A172 (cell line): ENCODE measurements at places on chromosomes 3 and 15.

GRCh38 chr3:7779331-7779730 lies 722.3 kb upstream of the LMCD1 start:
- no peak for DNase-seq

DNA sequence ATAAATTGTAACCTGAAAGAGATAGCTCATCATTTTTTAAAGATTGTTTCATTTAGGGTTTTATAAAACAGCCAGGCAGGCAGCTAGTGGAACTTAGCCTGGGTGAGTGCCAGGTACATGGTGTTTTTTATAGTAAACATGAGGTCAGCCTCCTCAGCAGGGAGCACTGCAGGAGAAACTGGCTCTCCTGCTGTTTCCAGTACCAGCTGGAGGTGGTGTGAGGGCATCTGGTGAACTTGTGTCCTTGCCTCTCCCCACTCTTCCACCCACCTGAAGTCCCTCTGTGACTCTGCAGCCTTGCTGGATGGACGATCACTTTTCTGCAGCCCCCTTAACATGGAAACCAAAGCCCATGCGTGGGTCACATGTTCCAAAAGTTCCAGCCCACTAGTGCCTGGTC lies 128.4 kb downstream of the FAM174B start:
- DNase-seq: peak; percentile 13

GRCh38 chr15:26365077-26365476 lies 407.8 kb downstream of the GABRB3 start:
- no peak for DNase-seq

DNA sequence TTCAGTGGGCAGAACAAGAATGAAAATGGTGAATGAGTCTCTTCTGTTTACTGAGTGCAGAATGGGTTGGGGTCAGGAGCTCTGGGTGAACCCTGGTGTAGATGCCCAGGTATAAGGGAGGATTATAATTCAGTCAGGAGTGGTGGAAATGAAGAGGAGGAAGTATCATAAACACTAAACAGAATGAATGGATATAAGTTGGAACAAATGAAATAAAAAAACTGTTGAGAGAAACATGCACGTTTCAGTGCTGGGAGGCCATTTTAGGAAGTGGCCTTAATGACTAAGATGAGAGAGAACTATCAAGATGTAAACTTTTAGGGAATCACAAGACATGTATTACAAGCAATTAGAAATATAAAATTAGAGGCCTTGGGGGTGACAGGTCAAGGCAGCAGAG lies 32.8 kb upstream of the LEKR1 start:
- DNase-seq: no peak

GRCh38 chr15:22780267-22780666 lies 6.2 kb upstream of the NIPA1 start:
- DNase-seq: peak; percentile 44

GRCh38 chr15:101276501-101277037 lies 716 bp downstream of the SELENOS start:
- DNase-seq: no peak

DNA sequence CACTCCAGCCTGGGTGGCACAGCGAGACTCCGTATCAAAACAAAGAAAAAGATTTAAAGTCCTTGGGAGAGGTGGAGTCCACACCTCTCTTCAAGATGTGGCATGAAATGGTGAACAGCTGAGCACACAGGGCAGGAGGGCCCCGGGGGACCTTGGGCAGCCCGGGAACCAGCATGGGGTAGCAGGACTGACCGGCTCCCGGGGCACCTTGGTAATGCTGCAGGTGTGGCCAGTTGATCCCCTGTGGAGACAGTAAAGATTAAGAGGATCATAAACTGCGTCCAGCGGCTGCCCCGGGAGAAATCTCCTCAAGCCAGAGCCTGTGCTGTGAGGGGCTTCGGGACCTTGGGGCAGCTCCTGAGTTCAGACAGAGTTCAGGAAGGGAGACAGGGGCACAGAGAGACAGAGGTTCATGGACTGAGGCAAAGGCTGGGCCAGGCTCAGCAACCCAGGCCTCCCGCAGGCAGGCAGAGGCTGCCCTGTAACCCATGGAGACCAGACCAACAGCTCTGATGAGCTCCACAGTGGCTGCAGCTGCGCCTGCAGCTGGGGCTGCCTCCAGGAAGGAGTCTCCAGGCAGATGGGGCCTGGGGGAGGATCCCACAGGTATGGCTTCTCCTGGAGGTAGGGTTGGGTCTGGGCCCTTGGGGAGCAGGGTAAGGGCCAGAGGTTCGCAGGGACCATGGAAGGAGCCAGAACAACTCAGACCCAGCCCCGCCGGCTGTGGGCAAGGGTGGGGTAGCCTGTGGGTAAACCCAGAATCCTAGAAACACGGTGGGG lies at the start of gene NR2E3:
Gene NR2E3, plus strand, starts transcription at position 299 of the 780 bp plus-strand sequence. Its CDS starts 190 bp downstream, at position 489.
- DNase-seq: no peak

DNA sequence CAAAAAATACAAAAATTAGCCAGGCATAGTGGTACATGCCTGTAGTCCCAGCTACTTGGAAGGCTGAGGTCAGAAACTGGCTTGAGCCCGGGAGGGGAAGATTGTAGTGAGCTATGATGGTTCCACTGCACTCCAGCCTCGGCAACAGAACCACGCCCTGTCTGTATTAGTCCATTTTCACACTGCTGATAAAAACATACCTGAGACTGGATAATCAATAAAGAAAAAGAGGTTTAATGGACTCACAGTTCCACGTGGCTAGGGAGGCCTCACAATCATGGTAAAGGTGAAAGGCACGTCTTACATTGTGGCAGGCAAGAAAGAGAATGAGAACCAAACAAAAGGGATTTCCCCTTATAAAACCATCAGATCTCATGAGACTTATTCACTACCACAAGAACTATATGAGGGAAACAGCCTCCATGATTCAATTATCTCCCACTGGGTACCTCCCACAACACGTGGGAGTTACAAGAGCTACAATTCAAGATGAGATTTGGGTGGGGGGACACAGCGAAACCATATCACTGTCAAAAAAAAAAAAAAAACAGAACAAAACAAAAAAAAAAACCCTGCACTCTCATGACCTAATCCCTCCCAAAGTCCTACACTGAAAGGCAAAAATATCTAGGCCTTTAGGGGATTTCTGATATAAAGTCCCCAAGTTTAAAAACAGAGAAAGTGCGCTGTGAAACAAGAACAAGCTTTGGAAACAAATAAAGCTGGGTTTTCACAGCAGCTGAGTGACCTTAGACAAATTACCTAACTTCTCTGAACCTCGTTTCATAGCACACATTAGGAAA lies 224.7 kb downstream of the IGSF11 start:
- DNase-seq: no peak

- DNase-seq: no peak
Measured at GRCh38 chr3:136804141-136804540, 14.8 kb upstream of the SLC35G2 start.

- no peak for DNase-seq
Measured at GRCh38 chr15:41633609-41634008, 26.6 kb upstream of the MGA start.

DNA sequence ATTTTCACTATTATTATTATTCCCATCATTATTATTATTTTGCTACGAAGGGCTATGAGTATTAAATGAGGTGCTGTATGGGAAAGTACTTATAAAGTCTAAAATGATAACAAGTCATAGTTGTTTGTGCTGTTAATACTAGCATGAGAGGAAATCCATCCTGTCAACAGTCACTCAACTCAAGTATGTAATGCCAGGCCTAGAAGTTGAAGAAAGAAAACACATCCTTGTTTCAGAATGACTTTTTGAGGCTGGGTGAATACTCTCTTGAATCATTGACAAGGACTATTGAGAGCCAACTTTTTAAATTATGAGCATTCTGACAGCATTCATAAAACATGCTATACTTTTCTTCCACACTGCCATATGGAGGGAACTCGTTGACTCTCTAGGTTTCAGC lies 60.9 kb upstream of the ATP13A5 start:
- DNase-seq: no peak

DNA sequence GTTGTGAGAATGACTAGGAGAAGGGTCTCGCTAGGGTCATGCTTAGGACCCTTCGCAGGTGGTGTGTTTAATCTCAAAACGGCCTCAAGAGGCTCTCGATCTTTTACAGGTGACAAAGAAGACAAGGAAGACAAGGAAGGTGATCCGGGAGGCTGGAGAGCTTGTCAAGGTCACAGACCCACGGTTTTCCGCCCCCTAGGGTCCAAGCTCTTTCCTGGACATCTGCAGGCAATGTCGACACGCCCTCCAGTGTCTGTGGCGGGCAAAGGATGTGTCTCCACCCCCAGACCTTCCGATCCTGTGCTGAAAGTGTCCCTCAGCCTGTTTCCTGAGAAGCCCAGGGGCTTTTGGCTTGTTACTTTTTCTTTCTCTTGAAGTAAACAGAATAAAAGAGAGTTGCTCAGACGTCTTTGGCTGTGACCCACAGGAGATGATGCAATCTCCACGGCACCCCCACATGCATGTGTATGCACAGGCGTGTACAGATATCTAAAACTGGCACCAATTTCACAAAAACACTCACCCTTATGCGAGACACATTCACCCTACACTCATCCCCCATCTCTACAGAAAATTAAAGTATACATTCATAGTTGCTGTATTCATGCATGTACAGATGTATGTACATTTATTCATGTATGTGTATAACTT lies 108.8 kb downstream of the KLF13 start:
- DNase-seq: peak; percentile 51
